Activated CD4-positive, alpha-beta T cell treated with anti-CD3 and anti-CD28 coated beads for 4 hours (primary cell): ENCODE measurements at places on chromosomes 4 and X.

GRCh38 chrX:1223242-1223600, 10.8 kb upstream of the CRLF2 start:
- no peak for DNase-seq

DNA sequence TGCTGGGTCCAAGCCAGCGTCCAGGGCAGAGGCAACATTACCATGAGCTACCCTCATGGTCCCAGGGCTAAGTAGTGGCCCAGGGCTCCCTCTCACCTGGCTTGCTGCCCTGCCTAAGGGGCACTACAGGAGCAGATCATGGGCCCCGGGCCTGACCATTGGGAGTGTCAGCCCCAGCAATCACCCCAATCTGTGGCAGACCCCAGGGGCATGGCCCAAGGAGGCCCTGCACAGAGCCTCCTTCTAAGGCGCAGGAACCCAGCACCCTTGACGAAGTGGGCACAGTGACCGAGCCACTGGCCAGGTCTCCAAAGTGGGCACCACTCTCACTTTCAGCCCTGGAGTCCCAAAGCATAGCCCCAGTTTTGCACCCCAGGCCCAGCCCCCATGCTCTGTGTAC, 667.1 kb downstream of the SH3BGRL start:
- no peak for DNase-seq

DNA sequence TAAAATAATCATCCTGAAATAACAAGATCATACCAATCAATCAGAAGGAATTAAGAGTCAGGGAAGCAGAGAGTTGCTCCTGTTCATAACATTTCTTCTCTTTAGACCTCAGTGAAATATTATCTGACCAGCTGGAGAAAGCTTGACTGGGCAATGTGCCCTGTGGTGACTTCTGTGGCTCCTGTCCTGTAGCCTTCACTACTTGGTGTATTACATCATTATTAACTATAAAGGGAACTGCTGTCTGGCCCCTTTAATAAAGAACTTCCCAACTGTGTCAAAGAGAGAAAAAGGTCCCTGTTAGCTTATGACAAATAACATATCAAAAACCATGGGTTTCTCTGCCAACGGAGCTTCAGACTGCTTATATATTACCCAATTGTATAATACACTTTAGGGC, 18.0 kb downstream of the OPHN1 start:
- DNase-seq = no peak

DNA sequence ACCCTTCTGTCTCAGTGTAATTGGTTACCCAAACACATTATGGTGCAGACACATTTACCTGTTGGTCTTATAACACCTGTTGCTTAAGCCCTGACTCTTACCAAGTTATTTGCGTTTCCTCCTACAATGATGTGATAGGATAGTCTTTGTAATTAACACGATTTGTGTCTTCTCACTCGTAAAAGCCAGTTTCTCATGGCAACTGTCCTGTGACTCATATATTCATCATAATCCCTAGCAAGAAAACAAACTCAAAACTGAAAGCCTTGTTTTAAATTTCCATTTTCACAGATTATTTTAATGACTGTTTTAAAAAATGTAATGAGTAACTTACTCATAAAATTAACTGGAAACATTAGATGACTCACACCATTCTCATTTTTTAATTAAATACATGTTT, 495.2 kb downstream of the NLGN4X start:
- no peak for DNase-seq

DNA sequence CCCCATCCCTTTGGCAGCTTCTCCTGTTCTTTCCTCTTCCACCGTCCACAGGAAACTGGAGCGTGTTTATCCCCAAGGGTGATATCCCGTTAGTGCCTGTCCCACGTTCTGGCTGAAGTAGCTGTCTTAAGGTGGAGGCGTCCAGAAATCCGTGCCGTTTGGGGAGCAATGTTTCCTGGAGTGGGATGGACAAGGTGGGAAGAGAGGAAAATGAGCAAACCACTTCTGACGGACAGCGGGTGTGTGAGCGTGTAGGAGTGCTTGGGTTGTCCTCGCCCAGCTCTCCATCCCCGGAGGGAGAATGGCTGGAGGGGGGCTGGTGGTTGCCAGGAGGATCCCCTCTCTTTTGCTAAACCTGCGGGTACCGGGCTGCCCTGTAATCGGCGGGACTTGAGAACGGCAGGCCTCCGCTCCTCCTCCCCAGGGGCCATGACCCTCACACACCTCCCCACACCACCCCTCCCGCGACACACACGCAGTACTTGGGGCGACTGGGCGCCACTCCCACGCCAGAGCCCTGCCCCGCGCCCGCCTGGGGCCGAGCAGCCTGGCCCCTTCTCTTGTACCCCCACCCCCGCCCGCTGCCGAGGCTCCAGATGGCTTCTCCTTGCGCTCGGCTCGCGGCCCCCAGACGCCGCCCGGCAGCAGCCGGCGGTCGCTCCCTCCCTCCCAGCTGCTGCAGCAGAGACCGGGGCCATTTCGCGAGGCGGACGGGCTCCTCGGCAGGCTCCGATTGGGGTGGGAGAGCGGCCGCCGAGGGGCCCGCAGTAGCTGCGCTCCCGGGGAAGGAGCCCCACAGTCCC, 13.9 kb upstream of the PRDM8 start:
- DNase-seq = peak; percentile 46
